ENCODE measurements at places on chromosomes 12 and 14.

DNA sequence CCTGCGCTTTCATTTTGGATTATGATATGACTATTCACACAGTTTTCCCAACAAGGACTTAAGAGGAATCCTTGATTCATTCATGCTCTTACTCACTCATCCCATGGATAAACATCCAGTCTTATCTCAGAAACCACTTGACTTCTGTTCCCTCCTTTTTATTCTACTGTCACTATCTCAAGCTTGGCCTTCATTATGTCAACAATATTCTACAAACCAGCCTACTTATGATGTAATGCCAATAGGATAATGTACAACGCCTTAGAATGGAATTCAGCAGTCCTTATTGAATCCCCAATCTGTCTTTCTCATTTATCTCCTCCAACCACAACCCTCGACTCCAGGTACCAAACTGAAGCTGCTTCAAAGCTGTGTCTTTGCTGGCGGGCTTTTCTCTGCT, 448.5 kb downstream of the PDZRN4 start:
- DNase-seq = no peak

- DNase-seq = no peak
Measured at GRCh38 chr12:123233505-123234308, 471 bp downstream of the MTRFR start.

DNA sequence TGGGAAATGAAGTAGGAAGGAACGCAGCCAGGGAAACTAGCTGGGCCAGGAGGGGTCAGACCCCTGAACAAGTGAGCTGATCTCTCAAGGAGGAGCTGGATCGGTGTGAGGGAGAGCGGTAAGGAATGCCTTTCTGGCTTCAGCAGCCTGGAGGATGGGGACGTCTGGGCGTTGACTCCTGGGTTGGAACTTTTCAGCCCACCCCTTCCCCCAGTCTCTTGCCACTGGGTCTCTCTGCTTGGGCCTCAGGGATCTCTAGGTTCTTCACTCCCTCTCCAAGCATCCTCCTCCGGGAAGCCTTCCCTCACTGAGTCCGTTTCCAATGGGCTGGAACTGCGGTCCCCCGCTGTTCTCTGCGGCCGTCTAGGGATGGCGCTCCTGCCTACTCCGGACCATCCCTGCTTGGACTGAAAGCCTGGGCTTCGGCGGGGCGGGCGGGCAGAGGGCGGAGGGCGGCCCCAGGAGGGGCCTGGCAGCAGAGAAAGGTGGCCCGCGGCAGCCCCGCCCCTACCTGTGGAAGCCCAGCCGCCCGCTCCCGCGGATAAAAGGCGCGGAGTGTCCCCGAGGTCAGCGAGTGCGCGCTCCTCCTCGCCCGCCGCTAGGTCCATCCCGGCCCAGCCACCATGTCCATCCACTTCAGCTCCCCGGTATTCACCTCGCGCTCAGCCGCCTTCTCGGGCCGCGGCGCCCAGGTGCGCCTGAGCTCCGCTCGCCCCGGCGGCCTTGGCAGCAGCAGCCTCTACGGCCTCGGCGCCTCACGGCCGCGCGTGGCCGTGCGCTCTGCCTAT, at the start of gene KRT7:
Gene KRT7 (plus strand): TSS at position 570 of the 788 bp plus-strand sequence. CDS start 54 bp downstream, at position 624.
- DNase-seq = no peak

DNA sequence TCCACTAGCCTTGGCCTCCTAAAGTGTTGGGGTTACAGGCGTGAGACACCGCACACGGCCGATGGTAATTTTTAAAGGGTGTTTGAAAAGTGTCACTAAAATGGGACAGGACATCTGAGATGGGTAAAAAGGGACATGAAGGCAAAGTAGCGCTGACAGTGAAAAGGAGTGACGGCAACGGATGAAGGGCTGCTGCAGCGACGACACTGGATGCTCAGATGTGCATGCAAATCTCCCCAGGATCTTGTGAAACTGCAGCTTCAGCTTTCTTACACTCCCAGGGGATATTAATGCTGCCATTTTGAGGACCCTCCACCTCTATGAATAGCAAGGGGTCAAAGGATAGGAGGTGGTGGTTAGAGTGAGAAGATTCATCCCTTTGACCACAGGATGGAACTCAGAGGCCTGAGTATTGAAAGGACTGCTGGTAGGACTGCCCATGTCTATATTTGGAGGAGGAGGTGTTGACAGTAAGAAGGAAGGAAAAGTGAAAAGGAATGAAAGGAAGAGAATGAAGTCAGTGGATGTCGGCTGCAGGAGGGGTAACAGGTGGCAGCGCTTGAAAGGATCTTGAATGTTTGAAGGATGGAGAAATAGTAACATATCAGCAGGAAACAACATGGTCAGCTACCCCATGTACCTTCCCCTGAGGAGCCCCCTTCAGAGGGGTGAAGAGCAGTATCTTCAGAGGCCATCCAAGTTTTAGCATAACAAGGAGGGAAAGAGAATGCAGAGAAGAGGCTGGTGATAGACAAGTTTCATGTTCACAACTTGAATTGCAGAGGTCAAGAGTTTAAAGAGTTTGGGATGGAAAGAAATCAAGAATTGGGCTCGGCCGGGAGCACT, 37.1 kb downstream of the CLIP1 start:
- DNase-seq = no peak

DNA sequence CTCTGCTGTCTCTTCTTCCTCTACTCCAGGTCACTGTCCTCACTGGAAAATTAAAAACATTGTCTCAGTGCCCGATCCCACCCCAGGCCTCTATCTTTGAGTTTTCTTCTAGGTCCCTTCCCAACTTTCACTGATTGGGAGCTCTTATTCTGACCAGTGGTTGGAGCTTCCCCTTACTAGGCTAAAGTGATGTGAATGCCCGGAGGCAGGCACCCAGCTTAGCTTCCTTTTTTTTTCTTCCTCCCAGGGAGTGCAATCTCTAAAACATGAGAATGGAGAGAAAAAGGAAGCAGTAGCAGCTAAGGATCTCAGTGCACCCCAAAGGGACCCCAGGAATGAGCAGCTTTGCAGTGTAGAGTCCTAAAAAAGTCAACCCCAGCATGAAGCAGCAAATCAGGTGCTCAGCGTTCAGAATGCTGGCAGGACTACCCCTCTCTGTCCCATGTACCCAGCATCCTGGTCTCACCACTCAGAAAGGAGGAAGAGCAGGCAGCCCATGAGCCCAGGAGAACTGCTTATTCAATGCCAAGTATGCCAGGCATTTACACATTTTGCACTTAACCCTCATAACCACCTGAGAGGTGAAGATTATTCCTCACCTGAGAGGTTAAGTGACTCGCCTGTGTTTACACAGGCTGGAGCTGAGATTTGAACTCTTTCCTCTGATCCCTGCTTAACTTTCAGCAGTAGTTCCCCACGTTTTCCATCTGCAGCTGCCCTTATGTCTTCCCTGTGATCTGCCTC, 146.2 kb upstream of the PWP1 start:
- no peak for DNase-seq

DNA sequence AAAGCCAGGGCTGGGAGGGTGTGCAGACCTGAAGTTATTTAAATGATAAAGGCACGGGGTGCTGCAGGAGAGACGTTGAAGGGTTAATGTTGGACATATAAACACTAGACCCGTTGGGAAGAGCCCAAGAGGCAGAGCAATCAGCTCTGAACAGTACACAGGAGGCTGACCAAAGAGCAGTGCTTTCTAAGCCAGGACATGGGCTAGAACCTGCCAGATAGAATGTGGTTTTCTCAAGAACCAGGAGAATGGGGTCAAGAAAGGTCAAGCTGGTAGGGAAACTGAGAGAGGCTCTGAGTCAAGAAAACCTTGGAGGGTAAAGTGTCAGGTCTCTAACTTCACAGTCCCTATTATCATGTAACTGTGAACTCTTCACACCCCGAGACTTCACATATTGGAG, 143.2 kb upstream of the EEA1 start:
- no peak for DNase-seq

DNA sequence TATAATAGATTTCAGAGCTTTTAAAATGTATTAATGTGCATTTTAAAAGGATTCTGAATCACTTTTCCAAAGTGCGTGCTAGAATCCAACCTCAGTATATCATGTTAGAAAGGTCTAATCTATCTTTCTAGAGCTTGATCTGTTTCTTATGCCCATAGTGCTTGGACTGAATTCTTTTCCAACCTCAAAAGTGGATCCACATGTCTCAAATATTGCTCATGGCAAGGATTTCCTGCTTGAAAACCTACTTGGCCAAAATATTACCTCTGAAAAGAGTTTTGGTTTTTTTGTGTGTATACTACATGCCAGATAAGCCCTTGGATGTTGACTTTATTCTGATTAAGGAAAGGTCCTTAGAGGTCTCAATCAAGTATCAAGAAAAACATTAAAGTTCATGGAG, 16.9 kb upstream of the SLC6A15 start:
- DNase-seq = no peak
